ENCODE measurements at places on chromosomes 4 and X.

DNA sequence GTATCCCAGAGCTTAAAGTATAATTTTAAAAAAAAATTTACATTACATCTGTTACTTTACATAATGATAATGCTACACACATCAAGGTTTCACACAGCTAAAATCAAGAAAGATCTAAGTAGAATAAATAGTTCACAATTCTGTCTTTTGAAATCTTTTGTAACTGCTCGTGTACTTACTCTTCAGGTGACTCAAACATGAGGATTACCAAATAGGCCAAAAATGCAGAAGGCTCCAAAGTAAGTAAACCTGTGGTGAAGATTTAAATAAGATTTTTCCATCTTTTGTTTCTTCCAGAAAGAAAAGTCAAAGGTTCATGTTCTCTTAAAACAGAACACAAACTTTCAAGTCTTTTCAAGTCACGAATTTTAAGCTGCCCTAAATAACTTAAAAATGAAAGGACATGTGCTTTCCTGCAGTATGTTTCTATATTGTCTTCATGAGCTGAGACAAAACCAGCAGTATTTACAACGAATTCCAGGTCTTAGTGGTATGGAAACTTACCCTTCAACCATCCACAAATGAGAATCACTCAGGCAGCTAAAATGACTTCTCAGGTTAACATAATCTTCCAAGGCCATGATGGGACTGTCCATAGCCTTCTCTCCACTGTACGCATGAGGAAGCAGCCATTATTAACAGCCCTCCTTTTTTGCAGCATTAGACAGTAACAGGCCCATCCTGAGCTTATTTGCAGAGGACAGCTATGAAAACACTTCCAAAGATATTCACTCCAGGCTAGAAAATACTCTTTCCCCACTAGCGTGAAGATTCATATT, 172.8 kb upstream of the EDNRA start:
- DNase-seq = no peak

DNA sequence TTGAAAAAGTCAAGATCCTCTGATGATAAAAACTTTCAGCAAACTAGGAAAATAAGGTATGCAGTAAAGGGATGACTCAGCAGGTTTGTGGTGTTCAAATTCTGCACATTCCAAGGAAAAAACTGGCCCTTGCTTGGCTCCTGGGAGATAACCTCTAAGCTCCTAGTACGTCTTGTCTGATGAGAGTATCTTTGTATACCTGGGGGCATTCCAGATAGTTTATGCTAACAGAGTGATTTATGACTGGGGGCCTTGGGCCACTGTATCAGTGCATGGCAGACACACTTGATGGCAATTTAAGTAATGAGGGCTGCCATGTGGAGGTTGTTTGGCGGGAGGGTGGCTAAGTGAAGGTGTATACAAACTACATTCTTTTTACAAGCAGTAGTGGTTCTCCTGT, 56.9 kb downstream of the NSG1 start:
- peak; percentile 14 for DNase-seq

- peak; percentile 47 for DNase-seq
Measured at GRCh38 chrX:117996918-117997480, 119.6 kb downstream of the KLHL13 start.

DNA sequence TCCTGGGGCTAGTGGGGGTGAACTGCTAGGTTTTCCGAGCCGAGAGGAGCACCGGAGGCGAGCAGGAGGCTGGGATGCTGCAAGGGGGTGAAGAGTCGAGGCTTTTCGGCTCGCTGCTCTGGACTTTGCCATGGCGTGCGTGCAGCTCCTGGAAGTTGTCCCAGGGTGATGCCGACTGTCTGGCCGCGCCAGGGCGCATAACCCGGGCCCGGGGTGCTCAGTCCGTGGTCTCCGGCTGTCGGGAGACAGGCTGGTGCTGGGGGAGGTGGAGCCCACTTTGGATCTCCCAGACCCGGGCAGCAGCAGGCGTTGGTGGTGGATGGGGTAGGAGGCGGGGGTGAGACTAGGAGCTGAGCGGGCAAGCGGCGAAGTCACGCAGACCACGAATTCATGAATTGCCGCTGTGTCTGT, 793 bp downstream of the GRIA3 start:
- peak; percentile 2 for DNase-seq

DNA sequence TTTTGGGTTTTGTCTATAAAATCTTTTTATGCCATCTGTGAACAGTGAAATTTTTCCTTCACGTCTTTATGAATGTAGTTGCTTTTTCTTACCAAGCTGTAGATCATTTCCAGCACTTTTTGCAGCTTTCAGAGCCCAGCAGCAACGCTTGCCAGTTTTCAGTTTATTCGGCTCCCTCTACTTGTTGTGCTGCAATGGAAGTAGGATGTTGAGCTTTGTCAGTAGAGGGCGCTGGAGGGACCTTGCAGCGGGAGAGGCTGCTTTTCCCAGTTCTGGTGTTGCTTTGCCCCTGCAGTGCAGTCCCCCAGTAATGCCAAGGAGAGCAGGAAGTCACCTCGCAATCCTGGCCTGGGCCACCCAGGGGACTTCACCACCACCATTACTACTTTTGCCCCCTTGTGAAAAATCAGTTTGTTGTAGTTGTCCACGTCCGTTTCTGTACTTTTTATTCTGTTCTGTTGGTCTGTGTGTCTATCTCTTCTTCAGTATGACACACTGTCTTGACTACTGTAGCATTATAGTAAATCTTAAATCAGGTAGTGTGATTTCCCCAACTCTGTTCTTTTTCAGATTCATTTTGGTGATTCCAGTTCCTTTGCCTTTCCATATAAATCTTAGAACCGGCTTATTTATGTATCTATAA, 21.8 kb downstream of the CMC4 start:
- peak; percentile 25 for DNase-seq

GRCh38 chr4:73607375-73608033, 12.7 kb downstream of the RASSF6 start:
- DNase-seq = no peak

DNA sequence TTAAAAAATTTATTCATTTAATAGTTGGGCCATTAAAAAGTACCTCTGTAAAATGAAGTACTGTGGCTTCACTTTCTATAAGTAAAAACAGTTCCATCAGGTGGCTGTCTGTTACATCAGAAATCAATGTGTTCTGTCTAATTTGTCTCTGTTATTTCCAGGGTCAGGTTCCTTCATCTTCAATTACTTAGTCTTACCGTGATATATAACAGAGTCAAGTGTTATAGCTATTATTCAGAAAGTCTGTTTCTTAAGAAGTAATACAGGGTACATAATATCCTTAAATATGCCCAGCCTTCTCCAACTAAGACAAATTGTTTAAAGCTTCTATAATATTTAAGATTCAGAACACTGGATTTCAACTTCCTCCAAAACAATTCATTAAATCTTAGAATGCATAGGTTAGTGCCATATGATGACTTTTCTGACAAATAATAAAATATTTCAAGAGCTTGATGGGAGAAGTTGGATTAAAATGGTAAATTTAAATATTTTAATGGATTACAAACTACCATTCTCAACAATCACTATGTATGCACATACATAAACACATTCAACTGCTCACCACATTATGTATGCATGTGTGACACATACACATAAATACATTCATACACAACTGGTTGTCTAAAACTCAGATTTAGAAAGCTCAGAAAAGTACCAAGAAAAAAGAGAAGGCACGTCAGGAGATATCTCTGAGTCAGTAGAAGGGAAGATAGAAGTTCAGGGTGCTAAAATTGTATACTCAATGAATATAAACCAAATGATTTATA, 268.5 kb downstream of the PRDM5 start:
- DNase-seq = no peak

DNA sequence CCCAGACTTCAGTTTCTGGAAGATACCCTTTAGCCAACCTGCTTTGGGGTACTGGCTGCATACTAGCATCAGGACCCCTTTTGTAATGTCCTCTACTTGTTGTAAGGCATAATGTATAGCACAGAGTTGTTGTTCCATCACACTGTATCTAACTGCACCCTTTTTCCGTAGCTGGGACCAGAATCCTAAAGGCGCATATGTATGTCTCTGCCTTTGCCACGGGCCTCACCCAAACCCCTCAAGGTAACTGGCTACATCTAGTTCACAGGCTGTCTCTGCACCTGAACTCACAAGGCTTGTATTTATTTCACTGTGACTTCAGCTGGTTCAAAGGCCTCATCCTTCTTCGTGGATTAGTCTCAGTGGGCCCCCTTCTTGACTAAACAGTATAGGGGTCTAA, 29.6 kb upstream of the NUDT6 start:
- DNase-seq = no peak

DNA sequence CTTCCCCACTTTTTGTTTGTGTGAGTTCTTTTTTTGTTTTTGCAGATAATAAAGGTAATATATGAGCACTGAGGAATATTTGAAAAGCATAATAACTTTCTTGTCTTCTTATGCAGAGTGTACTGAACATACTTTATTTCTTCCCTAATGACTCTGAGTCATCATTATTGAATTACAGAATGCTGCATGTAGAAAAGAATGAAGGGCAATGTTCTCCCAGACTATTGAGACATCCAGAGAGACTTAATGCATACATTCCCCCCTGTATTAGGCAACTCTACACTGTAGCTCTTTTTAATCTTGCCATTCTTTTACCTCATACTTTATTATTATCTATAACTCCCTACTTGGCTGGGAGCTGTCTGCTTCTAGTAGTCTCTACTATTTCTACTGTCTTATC, 240.5 kb upstream of the ANKRD50 start:
- DNase-seq = peak; percentile 82

DNA sequence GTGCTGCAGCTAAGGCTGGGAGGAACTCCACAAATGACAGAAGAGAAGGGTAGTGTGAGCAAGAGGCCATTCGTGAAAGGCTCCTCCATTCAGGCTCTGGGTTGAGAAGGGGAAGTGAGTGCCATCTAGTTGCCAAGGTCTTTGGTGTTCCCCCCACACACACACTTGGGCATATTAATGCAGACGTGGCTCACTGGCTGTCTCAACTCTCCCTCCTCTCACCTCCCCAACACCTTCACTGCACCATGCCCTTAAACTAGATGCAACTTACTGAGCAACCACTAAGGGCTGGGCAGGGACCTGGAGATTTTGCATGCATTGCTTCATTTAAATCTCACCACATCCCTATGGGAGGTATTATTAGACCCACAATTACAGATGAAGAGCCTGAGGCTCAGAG, 8.7 kb downstream of the CLRN2 start:
- no peak for DNase-seq

DNA sequence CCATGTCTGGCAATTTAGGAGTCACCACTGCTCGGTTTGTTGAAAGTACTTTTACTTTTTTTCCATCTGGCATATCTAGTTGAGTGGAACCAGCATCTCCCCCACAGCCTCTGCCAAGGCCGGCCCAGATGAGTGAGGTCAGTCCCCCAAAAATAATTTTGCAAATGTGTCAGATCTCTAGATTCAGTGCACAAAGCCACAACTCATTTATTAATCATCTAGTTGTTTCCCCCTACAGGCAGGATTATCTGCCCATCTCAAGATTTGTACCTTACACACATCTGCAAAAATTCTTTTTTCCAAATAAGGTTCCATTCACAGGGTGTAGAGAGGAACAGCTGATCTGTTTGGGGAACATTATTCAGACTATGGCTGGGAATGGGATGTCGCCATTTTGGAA, 174.0 kb upstream of the MXRA5 start:
- no peak for DNase-seq

GRCh38 chr4:96193061-96193460, 353.2 kb downstream of the PDHA2 start:
- no peak for DNase-seq

GRCh38 chrX:78922754-78923153, 22.4 kb upstream of the P2RY10 start:
- no peak for DNase-seq

DNA sequence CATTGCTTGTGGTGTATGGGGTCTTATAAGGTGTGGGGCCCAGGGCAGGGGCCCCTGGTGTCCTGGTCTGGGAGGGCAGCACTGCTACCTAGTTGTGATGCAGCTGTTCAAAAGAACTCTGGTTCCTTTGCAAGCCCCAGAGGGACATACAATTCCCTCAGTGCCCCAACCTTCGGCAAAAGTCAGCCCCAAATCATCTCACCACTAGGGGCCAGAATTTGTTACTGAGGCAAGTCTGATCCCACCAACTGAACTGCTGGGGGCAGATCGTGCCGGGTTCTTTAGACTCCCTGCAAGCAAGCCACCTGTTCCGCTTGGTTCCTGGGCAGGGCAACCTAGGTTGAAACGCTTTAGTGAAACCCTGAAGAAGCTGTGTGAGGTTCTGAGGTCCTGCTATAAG, 180.1 kb upstream of the S100G start:
- no peak for DNase-seq

- no peak for DNase-seq
Measured at GRCh38 chr4:72767618-72768302, 198.7 kb upstream of the ADAMTS3 start.

DNA sequence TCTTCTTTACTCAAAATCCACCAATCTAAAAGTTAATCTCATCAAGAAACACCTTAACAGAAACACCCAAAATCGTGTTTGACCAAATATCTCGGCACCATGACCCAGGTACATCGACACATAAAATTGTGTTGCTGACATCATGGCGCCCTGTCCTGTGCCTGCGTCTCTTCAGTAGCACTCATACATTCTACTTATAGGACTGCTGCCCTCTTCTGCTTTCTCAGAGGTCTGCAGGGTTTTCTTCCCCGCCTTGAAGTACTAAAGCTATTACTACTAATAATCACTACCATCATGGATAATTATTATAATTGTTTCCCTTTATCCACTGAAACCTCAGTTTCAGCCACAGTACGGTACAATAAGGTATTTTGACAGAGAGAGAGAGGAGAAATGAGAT, 1403.1 kb upstream of the TENM3 start:
- no peak for DNase-seq

- no peak for DNase-seq
Measured at GRCh38 chr4:24363751-24364150, 220.6 kb downstream of the DHX15 start.

DNA sequence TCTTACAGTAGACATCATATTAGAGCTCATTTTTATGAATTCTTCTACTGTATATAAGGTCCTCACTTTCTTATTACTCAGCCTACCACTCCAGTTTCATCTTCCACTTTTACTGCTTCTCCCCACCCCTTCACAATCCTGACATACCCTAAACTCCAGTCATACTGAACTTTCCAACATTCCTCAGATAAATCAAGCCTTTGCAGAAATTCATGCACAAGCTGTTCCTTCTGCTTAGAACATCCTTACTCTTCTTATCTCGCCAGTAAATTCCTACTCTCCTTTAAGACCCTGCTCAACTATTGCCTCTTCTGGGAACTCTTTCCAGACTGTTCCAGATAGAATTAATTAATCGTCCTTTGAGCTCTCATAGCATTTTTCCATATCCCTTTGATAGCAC, 24.8 kb downstream of the RTL9 start:
- peak; percentile 83 for DNase-seq

DNA sequence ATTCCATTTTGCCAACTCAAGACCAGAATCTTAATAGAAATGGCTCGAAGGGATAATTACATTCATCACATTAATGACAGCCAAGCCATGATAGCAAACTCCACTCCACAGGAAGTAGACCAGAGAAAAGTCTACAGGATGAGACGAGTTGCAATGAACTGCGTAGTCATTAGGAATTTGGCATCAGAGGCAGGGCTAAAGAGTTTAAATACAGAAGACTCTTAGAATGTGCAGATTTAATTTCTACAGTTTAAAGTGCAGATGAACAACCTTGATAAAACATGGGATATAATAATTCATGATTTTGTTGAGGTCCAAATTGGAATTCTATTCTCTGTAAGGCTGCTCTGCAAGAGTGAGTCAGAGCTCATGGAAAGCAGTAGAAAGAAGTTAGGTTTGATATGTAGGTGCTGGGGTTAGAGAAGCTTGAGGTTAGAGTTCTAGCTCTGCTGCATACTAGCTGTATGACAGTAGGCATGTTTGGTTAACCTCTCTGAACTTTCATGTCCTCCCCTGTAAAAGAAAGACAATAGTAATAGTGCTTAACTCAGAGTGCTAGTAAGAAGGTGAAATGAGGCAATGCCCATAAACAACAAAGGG, 32.2 kb downstream of the LNX1 start:
- DNase-seq = no peak

- no peak for DNase-seq
Measured at GRCh38 chr4:102780476-102781144, 19.8 kb upstream of the MANBA start.

Data from umbilical cord (tissue), 2 donors.